Stimulated activated CD4-positive, alpha-beta T cell treated with anti-CD3 and anti-CD28 coated beads, TNF-alpha, amount 100 ng/mL, for 24 hours (primary cell): ENCODE measurements at places on chromosomes 16 and 17.

DNA sequence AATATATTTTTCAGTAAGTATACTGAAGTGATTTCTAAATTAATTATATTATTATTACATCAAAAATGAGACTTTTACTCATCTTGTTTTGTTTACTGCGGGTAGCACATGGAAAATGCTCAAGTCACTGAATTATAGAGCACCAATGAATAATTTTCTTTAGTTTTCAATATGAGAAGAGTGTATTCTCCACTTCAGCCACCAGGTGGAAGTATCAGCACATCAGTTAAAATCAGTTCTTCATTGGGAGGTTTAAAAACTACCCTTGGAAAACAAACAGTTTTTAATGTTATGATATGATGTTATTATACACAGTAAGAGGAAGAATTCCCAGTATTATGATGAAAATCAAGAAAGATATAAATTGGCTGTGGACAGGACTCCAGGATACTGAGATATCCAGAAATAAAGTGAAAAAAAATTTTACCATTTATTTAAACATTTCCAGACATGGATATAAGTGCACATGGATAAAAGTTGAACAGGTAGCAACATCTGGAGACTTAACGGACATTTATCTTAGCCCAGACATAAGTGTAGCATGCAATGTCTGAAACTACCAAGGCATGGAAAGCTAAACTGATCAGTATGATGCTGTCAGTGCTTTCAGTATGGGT is 467.3 kb downstream of the KCNJ2 start:
- no peak for DNase-seq

- DNase-seq = no peak
Measured at GRCh38 chr17:5786510-5786875, 202.2 kb upstream of the NLRP1 start.

- no peak for DNase-seq
Measured at GRCh38 chr17:57538736-57539456, 206.2 kb downstream of the CCDC182 start.

DNA sequence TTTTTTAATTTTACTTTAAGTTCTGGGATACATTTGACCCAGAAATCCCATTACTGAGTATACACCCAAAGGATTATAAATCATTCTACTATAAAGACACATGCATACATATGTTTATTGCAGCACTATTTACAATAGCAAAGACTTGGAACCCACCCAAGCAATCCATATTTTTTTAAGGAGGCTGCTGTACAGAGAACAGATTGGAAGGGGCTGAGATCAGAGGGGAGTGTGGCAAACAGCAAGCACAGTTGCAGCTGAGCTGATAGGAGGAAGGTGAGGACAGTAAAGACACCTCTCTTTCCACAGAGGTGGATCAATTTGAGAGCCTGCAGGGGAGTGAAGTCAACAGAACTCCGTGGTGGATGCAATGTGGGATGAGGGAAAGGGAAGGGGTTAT is 10.2 kb upstream of the TMEM238L start:
- no peak for DNase-seq

DNA sequence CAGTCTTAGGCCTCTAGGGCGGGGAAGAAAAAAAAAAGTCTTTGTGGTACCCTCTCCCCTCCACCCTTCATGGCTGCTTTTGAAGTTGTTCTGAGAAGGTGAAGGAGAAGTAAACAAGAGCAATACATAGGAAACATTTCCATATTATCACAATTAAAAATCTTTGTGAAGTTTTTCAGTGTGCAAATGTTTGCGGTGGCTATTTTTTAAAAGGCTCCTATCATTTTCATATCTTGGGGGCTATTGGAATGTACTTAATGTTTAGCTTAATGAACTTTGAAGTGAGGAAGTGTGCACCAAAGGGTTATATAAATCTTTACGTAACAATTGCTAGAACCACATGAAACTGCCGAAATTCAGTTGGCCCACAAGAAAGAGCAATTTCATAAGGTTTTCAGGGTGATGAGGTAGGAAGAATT is 7.6 kb downstream of the NOL11 start:
- no peak for DNase-seq

- no peak for DNase-seq
Measured at GRCh38 chr17:71741836-71742235, 379.0 kb upstream of the SOX9 start.

DNA sequence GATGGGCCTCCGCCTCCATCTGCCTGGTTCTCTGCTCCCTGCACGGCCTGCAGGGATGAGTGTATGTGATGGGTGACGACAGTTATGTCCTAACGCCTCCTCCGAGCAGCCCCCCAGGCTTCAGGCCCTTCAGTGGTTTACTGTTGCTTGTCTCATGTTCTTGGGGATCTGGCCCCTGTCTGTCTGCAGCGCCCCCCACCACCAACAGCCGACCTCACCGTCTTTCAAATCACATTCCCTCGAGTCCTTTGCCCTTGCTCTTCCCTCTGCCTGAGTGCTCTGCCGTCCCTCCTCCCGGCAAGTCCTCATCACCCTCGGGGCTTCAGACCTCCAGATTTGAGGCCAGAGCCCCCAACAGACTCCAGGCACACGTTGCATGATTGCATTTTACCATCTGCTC is 18.2 kb downstream of the METTL22 start:
- no peak for DNase-seq
